GM12891 (cell line): ENCODE measurements at places on chromosomes 7 and 10.

DNA sequence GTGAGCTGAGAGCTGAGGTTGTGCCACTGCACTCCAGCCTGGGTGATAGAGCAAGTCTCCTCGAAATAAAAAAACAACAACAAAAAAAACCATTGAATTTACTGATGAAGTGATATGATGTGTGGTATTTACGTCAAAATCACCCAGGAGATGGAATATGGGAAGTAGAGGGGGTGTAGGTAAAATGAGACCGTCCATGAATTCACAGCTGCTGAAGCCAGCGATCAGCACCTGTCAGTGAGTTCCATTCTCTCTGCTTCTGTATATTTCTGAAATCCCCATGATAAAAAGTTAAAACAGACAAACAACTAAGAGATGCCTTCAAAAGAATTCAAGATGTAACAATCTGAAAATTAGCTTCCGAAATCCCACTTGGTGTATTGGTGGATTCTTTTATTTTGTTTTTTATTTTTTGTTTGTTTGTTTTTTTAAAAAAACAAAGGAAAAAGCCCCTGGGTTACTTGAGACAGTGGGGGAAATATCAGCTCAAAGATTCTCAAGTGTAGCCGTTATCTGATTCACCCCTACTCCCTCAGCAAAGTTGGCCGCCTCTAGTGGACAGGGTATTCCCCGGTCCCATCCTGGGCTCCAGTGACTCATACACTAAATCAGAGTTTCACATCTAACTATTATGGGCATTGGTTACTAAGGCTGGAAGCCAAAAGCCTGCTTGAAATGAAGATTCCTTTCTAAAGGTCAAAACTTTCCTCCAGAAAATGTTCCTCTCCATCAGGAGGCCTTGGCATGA, 76.4 kb downstream of the MAP3K8 start:
- DNase-seq: no peak

- no peak for DNase-seq
Measured at GRCh38 chr10:71685554-71686232, 33.9 kb downstream of the C10orf105 start.

DNA sequence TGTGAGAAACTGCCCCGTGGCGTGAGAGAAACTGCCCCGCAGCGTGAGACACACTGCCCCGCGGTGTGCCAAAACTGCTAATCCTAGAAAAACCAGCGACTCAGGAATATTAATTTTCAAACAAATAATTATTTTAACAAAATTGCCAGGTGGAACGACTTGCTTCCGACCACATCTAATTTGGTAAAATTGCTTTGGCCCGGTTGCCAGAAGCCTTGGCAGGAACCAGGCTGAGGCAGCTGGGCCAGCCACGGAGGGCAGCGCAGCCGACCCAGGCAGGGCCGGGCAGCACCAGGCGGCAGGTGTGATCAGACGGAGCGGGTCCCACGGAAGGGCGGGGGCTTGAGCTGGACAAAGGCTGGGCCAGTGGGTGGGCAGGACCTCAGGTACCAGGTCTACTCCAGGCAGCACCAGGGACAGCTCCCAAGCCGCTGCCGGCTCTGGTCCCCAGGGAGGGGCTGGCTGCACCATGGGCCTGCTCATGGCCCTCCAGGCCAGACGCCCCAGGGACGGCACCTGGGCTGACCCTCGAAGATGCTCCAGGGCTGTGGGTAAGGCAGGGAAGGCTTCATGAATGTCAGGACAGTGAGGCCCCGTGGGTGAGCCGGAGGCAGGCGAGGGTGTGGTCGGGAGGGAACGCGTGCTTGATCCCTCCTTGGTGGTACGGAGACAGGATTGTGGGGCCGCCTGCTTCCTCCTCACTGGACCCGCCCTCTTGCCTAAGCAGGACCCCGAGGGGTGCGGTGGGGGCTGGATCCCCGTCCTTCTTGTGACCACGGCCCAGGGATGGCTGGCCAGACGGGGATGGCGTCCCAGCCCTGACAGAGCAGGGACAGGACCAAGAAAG, 7.7 kb upstream of the ADGRA1 start:
- no peak for DNase-seq

- no peak for DNase-seq
Measured at GRCh38 chr7:41039386-41039953, 663.4 kb downstream of the INHBA start.

DNA sequence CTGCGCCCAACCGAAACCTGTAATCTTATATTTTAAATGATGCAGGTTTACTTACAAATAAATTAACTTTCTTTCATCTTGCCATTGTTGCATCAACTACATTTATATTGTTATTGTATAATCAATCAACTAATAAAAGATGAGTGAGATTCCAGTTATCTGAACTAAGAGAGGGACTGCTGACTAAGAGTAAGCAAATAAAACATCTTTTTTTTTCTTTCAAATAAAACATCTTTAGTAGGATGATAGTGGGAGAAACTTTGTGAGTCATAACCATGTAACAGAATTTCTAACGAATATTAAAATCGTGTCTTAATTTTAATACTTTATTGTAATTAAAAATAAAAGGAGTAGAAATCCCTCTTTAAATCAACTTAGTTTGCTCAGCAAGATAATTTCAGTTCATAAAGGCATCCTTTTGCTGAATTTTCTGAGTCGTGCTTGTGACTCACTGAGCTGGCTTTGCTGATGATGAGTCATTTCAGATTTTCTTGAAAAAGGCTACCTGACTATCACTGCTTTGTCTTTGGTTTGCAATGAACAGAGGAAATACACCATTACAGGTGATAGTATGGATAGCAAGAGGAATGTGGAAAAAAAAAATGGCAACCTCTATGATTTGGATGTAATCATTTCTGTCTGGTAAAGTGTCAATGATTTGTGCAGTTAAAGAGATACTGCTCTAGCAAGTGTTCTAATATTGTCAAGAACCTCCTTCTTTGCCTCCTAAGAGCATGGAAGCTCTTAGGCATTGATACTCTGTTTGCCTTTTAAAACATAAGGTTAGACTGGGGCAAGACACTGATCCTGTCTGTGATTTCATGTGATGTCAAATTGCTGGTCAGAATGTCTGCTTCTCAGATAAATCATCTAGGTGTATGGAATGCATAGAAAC, 119.5 kb downstream of the GPR158 start:
- no peak for DNase-seq

GRCh38 chr7:148540041-148540738, 50.4 kb upstream of the C7orf33 start:
- DNase-seq: no peak

GRCh38 chr10:133537546-133538545, 10.7 kb downstream of the CYP2E1 start:
- DNase-seq: no peak

DNA sequence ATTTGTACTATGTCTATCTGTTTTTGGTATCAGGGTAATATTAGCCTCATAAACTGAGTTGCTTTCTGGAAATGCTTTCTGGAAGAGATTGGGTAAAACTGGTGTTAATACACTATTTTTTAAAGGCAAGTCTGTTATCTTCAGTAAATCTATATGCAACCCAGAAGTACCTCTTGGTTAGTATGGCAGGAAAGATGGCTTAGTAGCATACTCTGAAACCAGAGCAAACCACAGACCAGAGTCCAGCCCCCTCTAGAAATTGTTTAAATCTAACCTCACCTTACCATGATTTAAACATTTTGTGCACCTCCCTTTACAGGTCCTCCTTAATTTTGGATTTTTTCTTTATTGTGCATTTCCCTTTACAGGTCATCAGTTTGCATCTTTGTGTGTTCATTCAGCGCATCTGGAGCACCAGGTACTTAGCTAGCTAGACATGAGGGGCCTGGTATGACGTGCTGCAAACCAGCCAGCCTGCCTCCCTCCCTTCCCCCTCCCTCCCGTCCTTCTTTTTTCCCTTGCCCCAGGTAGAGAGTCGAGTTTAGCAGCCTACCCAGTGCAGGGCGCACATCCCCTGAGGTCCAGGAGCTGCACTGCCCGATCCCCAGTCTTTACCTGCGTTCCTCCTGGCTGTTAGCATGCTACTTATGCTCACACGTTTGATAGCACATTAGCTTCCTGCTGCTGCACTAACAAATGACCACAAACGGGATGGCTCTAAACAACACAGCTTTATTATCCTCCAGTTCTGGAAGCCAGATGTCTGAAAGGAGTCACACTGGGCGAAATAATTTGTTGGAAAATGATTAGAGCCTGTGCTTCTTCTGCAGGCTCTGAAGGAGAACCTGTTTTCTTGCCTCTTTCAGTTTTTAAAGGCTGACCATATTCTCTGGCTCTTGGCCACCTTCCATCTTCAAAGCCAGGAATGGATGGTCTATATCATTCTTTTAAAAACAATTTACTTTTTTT, 299.9 kb upstream of the HABP2 start:
- no peak for DNase-seq

DNA sequence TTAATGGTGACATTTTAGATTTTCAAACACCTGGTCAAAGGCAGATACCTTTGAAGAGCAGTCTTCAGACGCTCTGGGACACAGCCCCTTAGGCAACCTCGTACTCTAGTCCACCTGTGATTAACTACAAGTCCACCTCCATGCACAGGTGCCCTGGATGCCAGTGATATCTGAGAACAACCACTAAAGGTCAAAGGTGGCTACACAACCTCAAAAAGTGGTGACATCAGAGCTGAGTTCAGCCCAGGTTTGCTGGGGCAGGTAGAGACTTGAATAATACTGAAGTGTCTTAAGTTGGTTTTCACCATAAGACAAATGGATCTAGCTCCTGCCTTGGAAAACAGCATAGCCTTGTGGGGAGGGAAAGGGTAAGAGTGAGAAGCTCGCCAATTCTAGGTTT, 143.4 kb upstream of the ADO start:
- no peak for DNase-seq
